ENCODE measurements at places on chromosomes 3 and 15. TPM values are rescaled to one million over a fixed set of nuclear protein-coding genes. Genes with fewer than 3 reads are reported as not detected.

The TTC14 gene
- total RNA-seq, result 14.8 TPM

The CD200R1L gene
- total RNA-seq, result not detected

The FMN1 gene
- 0.36 TPM for total RNA-seq

The NT5DC2 gene
- total RNA-seq, result 91.5 TPM

The ARHGAP11A gene
- total RNA-seq, result 66.2 TPM

The WDR93 gene
- total RNA-seq, result 0.20 TPM

The C3orf85 gene
- not detected for total RNA-seq

The KBTBD13 gene
- 0.02 TPM for total RNA-seq

The ALDH1A3 gene
- 24.7 TPM for total RNA-seq

The GOLGA8Q gene
- total RNA-seq, result 0.08 TPM

The DCLK3 gene
- not detected for total RNA-seq

The DPPA4 gene
- not detected for total RNA-seq

The ZNF385D gene
- not detected for total RNA-seq

The RTP1 gene
- not detected for total RNA-seq

The TNFAIP8L3 gene
- 4.4 TPM for total RNA-seq

The GPR149 gene
- not detected for total RNA-seq

The PIGZ gene
- 1.2 TPM for total RNA-seq

The OSTN gene
- not detected for total RNA-seq
